ENCODE measurements at places on chromosomes 13 and 19. TPM values are rescaled to one million over a fixed set of nuclear protein-coding genes. Genes with fewer than 3 reads are reported as not detected.

DNA sequence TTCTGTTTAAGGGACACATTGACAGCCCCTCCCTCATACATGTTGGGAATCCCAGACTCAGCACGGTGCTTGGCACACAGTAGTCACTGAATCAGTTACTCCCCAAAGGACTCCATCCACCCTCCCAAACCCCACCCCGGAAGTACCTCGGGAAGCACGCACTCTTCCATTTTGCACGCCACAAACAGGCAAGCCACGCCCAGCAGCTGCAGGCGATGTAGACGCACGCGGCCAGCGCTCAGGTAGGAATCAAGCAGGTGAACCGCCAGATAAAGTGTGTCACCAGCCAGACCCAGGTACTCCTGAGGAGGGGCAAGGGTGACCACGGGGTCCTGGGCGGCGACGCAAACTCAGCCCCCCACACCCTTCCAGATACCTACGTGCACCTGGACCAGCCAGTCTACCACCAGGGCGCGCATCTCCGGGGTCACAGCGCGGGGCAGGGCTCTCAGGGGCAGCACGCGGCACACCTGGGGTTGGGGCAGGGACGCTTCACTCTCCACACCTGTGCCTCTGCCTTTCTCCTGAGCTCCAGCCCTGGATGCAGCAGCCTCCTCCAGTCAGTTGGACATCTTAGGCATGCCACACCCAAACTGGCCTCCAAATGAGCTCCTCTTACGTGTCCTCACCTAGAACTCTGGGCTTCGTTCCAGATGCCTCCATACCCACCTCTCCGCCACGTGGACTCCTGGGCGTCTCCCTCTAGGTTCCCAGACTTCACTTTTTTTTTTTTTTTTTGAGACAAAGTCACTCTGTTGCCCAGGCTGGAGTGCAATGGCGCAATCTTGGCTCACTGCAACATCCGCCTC is 1.9 kb downstream of the CCNP start:
- H3K4me3 ChIP-seq: no peak overlapping the region
- no peak for DNase-seq
- no peaks in the 10 kb centered on the region for H3K27me3 ChIP-seq
- H3K4me1 ChIP-seq: peaks cover 10% of the 10 kb centered on the region

- no peaks in the 10 kb centered on the region for H3K36me3 ChIP-seq
- no peak for DNase-seq
- no peak overlapping the region for H3K4me3 ChIP-seq
- H3K27ac ChIP-seq: no peak overlapping the region
These were observed 29.1 kb downstream of the CEBPA start for GRCh38 chr19:33273065-33273736.

GRCh38 chr13:44382635-44383145 is 9.1 kb downstream of the SERP2 start:
- H3K36me3 ChIP-seq: no peaks in the 10 kb centered on the region
- no peak overlapping the region for H3K4me3 ChIP-seq
- DNase-seq: no peak
- no peaks in the 10 kb centered on the region for H3K4me1 ChIP-seq
- no peaks in the 10 kb centered on the region for H3K27me3 ChIP-seq
- no peak overlapping the region for H3K27ac ChIP-seq

GRCh38 chr13:20466371-20466770 is 59.3 kb downstream of the CRYL1 start:
- DNase-seq: no peak
- peaks cover 1% of the 10 kb centered on the region for H3K4me1 ChIP-seq
- no peak overlapping the region for H3K27ac ChIP-seq
- H3K36me3 ChIP-seq: no peaks in the 10 kb centered on the region
- H3K27me3 ChIP-seq: no peaks in the 10 kb centered on the region

DNA sequence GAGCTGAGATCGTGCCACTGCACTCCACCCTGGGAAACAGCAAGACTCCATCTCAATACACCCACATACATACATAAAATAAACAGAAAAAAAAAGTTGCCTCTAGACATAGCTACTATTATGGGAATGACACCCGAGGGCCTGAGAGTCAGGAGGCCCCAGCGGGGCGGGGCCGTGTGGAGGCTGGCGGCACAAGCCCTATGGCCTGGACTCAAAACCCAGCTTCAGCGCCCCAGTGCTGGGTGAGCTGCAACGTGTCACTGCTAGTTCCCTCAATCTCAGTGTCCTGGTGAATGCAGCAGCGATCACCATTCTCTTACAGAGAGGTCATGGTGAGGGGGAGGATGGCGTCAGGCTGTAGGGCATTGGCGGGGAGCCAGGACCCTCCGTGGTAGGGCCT is 9.2 kb upstream of the ZSCAN1 start:
- DNase-seq: no peak
- no peaks in the 10 kb centered on the region for H3K4me1 ChIP-seq
- H3K36me3 ChIP-seq: no peaks in the 10 kb centered on the region
- H3K27me3 ChIP-seq: no peaks in the 10 kb centered on the region
- no peak overlapping the region for H3K4me3 ChIP-seq
- no peak overlapping the region for H3K27ac ChIP-seq

DNA sequence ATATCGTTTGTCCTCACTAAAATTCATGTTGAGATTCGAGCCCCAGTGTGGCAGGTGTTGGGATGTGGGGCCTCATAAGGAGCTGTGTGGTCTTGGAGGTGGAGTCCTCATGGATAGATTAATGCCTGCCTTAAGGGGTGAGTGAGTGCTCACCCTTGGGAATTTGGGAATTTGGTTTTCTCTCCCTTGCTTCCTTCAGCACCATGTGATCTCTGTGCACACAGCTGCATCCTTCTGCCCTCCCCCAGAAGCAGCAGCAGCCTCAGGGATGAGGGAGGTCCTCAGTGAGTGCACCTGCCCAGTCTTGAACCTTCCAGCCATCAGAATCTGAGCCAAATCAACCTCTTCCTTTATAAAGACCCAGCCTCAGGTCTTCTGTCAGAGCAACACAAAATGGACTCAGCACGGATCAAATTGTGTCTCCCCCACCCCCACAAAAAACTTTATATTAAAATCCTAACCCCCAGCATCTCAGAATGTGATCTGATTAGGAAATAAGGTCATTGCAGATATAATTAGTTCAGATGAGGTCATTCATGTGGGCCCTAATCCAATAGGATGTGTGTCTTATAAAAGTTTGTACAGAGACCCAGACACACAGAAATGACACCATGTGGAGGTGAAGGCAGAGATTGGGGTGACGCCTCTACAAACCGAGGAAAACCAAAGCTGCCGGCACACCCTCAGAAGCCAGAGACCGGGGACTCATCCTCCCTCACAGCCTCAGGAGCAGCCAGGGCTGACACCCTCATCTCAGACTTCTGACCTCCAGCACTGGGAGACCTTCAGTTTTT is 12.9 kb downstream of the CYTH2 start:
- no peaks in the 10 kb centered on the region for H3K36me3 ChIP-seq
- H3K4me3 ChIP-seq: no peak overlapping the region
- no peaks in the 10 kb centered on the region for H3K27me3 ChIP-seq
- H3K27ac ChIP-seq: peak overlapping the region; percentile 96
- no peak for DNase-seq
- peaks cover 9% of the 10 kb centered on the region for H3K4me1 ChIP-seq

DNA sequence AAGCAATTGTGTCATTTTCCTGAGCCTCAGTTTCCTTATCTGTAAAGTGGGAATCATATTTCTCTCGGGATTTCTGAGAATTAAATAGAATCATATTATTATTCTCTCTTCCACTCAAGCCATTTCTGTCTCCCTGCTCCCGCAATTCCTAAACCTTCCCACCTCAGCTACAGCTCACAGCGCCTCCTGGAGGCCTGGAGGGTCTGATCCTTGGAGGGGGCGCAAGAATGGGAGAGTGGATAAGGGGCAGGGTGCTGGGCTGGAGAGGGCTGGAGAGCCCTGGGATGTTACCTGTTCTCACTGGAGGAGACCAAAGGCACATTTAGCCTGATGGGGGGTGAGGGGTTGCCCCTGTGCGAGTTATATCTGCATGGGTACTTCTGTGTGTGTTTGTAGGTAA is 31.1 kb upstream of the CYP2S1 start:
- H3K4me1 ChIP-seq: no peaks in the 10 kb centered on the region
- H3K36me3 ChIP-seq: no peaks in the 10 kb centered on the region
- no peak for DNase-seq
- no peak overlapping the region for H3K4me3 ChIP-seq
- no peaks in the 10 kb centered on the region for H3K27me3 ChIP-seq

DNA sequence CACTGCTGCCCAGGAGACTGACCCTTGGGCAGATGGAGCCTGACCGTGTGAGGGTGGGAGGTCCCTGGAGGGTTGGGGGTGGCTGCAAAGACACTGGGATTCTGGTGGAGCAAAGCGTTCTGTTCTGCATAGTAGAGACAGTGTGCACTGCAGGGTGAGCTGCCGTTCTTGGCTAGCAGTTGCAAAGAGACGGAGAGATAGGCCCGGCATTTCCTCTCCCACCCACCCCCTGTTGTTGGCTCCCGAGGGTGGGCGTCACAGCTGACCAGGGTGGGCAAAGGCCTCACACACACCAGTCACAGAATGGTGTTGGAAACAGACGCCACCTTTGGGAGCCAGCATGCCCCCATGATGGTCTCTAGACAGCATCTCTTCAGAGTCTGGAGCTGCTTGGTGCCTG is 11.4 kb downstream of the TMEM255B start:
- H3K27me3 ChIP-seq: no peaks in the 10 kb centered on the region
- no peaks in the 10 kb centered on the region for H3K4me1 ChIP-seq
- no peak for DNase-seq
- no peak overlapping the region for H3K4me3 ChIP-seq
- no peaks in the 10 kb centered on the region for H3K36me3 ChIP-seq
- H3K27ac ChIP-seq: no peak overlapping the region

GRCh38 chr19:16921766-16922591 is 33.2 kb downstream of the F2RL3 start:
- no peak for DNase-seq
- no peaks in the 10 kb centered on the region for H3K27me3 ChIP-seq
- no peaks in the 10 kb centered on the region for H3K36me3 ChIP-seq
- no peak overlapping the region for H3K4me3 ChIP-seq
- H3K27ac ChIP-seq: no peak overlapping the region
- H3K4me1 ChIP-seq: no peaks in the 10 kb centered on the region

Gene CCNA1
- total RNA-seq: 1.6 TPM

Gene CYP4F11
- total RNA-seq: 0.60 TPM
